ENCODE measurements at places on chromosomes 16 and 17.

GRCh38 chr17:60944751-60945150 is 267.1 kb downstream of the BCAS3 start:
- no peak for DNase-seq

DNA sequence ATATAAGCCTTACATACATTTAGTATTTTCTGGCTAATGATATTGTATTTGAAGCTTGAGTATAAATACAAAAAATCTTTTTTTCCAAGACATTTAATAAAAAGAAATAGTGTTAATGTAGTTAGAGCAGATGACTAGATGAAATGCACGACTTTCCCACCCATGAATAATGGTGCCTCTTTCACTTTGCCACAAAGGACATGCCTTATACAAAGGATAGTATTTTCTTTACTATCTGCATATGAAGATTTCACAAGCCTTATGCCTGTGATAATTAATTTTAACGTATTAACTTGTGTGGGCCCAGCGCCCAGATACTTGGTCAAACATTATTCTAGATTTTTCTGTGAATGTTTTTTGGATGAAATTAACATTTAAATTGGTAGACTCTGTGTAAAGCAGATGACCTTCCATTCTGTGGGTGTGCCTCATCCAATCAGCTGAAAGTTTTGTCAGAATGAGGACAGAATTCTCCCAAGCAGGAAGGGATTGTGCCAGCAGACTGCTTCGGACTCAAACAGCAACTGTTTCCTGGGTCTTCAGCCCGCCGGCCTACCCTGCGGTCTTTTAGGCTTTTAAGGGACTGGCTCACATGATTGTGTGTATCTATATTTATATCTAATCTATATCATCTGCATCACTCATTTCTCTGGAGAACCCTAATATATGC is 115.4 kb downstream of the USP22 start:
- no peak for DNase-seq

GRCh38 chr17:64028874-64029464 is 8.5 kb upstream of the ICAM2 start:
- peak; percentile 6 for DNase-seq

GRCh38 chr16:47858333-47858982 is 297.3 kb downstream of the ABCC12 start:
- no peak for DNase-seq

- no peak for DNase-seq
Measured at GRCh38 chr16:89334050-89334449, 116.5 kb downstream of the ZNF778 start.

- no peak for DNase-seq
Measured at GRCh38 chr16:65305266-65305959, 183.6 kb upstream of the CDH11 start.

GRCh38 chr17:28008513-28008912 is 34.0 kb upstream of the NLK start:
- DNase-seq: no peak

DNA sequence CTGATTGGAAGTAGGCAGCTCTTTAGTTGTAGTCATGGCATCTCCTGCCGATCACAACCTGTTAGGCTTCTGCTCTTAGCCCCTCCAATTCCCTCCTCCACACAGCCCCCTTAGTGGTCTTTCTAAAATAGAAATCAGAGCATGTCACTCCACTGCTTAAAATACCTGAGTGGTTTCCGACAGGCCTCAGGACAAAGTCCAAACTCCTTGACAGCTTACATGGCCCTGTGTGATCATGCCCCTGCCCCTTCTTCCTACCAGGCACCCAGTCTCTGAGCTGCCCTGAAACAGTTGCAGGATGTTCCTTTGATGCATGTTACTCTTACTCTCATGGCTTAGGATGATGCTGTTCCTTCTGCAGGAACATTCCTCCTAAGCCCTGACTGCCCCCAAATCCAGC is 147.3 kb downstream of the AATF start:
- no peak for DNase-seq

DNA sequence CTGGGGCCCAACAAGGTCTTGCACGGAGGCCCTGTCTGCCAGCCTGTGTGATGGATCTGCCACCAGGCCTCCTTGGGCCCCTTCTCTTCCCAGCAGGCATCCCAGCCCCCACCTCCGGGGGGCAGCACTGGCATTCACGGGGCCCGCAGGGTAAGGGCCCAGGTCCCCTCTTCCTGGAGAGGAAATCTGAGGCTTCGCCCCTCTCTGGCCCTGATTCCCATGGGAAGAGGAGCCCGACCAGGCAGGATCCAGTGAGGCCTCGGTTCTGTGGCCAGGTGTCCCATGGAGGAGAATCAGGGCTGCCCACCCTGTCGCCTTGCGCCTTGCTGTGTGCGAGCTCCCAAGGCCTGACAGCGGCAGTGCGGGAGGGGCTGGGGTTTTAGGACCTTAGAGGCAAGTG is 48.4 kb downstream of the PDPK1 start:
- no peak for DNase-seq

DNA sequence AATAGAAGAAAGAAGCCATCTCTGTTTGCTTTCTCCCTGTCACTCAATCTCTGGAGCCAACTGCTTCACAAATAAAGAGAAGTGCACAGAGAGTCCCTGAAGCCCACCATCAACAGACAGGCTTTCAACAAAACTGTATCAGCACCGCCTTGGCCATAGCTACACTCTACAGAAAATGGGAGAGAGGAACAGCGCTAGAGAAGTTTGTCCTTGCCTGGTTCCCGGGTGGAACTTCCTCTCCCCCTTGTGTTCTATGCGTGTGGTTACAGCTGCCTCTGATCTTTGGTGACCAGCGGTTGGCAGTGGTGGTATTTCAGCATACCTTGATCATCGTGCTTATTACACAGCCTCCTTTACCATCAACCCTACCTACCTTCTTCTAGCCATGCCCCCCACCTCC is 91.4 kb upstream of the CCL2 start:
- no peak for DNase-seq

DNA sequence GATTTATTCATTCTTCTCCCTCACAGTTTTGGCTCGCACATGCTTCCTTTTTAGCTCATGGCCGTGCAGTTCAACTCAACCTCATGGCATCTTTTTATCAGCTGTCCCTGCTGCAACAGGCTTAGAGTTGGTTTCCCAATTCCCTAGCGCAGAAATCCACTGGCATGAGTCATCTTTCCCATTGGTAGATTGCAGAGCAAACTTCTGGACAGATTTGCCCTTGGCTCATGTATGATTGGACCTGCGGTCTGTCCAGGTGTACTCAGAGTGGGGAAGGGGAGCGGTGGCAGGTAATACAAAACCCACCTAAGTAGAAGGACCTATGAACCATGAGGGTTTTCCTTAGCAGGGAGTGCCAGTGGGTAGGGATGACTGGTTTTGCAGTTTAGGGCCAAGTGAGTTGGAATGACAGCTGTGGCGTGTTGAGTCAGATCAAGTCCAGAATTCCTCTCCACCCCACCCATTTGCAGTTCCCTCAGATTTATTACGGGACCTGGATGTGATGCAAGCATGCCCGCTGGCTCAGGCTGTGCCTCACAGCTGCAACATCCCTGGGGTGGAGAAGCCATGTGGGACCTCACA is 584.7 kb downstream of the WWOX start:
- DNase-seq: no peak

GRCh38 chr16:57106767-57107166 is 14.4 kb downstream of the CPNE2 start:
- no peak for DNase-seq

DNA sequence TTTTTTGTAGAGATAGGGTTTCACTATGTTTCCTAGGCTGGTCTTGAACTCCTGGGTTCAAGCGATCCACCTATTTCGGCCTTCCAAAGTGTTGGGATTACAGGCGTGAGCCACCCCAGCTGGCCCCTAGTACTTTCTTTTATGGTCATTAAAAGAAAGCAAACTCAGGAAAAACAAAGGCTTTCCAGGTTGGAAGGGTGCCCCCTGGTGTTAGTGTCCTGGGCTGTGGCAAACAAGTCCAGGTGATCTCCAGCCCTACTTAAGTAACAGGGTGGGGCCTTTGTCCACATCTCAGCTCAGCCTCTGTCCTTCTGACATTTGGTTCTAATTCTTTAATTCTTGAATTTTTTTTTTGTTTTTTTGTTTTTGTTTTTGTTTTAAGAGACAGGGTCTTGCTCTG is 6.9 kb downstream of the IGFBP4 start:
- DNase-seq: no peak

DNA sequence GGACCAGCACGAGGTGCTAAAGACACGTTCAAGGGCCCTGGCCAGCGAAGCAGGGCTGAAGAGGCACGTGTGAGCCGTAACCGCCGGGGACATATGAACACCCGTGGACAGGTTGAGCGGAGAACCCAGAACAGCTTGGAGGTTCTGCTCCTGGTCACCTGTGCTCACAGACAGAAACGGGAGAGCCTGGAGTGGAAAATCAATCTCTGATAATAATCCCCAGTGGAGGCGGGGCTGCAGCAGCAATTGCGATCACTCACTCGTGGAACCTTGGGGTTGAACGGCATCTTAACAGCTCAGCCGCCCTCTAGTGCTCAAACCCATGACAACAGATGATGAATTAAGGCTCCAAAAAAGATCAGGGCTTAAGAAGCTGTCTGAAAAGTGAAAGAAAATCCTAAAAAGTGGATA is 25.6 kb downstream of the WIPI1 start:
- DNase-seq: no peak

DNA sequence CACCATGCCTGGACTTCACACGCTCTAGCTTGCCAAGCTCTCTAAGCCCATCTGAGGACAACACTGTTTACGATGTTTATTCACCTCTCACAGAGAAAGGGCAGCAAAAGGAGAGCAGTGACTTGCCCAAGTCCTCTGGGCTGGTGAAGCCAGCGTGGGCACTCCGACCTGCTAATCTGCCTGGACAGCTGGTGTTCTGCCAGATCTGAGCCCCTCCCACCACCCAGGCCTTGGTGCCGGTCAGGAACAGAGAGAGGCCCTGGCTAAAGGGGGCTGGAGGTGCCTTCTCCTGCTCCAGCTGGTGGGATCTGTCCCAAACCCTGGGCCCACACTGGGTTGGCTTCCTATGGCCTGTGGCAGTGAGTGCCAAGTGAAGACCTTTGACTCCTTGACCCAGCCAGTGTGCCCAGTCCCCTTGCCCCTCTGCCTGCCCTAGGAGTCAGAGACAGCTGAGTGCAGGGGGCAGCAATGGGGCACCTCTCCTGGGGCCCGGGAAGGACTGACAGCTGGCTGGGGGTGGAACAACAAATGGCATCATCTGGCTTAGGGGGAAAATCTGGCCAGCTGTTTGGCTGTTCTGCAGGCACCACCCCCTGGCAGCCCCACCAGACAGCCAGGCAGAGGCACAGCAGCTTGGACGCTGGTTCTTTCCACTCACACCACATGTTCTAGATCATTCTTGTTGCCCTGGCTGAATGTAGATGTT is 1.8 kb upstream of the SLC4A1 start:
- DNase-seq: no peak

DNA sequence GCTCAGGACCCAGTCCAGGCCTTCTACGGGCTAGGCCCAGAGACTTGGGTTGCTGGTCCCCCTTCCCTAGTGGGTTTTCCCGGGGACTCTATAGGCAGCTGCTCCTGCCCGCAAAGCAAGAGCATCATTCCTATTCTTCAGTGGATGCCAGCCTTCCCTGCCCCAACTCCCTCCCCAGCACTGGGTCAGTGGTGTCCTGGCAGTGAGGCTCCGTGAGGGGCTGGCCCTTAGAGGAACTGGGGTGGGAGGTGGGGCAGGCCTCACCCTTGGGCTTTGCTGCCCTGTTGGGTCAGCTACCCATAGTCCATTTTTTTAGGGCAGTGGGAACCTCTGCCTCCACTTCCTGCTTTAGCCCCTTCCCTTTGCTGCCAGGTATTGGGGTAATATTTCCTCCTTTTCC is 7.9 kb upstream of the PLEKHG4 start:
- no peak for DNase-seq

DNA sequence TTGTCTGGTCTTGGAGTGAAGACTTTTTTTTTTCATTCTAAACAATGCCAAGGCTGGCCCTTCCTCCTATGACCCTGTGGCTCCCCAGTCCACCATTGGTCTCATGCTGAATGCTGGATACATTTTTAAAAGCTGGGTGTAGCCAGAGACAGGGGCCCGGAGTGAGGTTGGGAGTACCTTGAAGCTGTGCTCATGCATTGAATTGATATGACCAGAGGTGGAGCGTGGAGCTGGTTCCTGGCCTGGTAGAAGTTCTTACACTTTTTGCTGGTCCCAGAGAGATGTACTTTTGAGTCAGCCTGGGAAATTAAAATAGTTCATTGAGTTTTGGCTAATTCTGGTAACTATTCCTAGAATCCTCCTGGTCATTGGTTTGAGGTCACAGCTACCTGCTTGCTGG is 83.6 kb downstream of the CMIP start:
- DNase-seq: no peak

GRCh38 chr16:49556606-49557446 is 183.2 kb downstream of the C16orf78 start:
- peak; percentile 64 for DNase-seq

GRCh38 chr17:1898332-1898731 is 68.5 kb downstream of the RPA1 start:
- no peak for DNase-seq

GRCh38 chr17:81846743-81847689 is 12.2 kb upstream of the PPP1R27 start:
- no peak for DNase-seq
